Esophagus squamous epithelium (tissue), 5 donors: ENCODE measurements at places on chromosomes 5 and 9.

- no peak for DNase-seq
Observed at GRCh38 chr5:106086352-106086751, 1584.4 kb downstream of the EFNA5 start.

DNA sequence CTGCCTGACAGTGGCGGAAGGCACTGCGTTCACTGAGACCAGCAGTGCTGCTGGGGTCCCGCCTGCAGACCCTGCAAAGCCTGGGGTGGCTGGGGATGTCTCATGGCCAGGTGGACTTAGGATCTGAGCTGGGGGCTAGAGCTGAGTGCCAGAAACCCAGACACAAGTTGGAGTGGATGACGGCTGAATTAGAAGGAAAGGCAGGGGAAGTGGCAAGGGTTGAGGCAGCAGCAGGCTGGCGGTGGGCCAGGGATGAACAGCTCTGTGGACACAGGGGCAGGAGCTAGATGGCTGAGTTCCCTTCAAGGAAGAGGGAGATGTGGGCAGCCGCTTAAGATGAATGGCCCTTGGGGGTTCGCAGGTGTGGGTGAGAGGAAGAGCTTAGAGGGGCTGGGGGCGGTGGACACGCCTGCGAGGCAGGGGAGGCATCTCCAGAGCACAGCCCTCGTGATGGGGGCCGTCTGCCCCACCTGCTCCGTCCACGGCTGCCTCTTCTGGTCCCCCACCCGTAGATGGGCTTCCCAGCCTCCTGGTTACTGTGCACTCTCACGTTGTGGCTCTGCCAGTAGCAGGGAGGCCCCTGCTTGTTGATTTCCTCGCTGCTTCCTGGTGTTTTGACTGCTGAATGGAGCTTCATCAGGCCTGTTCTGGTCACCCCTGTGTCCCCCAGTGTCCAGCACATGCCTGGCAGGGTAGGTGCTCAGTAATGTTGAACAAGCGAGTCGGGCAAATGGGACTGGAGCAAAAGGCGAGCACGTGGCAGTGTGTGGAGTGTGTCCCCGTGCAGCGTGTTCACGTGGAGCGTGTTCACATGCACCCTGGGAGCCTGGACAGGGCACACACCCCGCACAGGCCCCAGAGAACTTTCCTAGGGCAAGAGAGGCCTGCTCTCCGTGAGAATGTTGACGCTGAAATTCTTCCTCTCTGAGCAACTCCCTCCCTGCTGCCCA, 168.2 kb downstream of the CACNA1B start:
- no peak for DNase-seq

GRCh38 chr5:72658761-72659540, 151.7 kb upstream of the ZNF366 start:
- no peak for DNase-seq

GRCh38 chr5:180522330-180522729, 28.2 kb downstream of the CNOT6 start:
- no peak for DNase-seq

DNA sequence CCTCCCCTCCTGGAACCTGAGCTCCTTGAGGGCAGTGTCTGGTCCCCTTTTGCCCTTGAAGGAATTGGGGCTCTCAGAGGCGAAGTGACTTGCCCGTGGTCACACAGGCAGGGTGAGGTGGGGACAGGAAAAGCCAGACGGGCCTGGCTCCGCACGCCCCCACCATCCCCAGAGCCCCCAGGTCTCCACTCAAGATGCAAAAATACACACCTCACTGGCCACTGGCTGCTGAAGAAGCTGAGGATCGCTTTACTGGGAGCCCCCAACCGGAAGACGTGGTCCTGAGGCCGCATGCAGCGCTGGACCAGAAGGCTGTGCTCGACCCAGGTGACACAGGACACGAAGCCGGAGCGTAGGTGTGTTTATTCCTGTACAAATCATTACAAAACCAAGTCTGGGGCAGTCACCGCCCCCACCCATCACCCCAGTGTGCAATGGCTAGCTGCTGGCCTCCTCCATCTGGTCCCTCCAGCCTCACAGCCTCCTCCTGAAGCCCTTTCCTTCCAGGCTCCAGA, 7.6 kb upstream of the AK1 start:
- DNase-seq = no peak

DNA sequence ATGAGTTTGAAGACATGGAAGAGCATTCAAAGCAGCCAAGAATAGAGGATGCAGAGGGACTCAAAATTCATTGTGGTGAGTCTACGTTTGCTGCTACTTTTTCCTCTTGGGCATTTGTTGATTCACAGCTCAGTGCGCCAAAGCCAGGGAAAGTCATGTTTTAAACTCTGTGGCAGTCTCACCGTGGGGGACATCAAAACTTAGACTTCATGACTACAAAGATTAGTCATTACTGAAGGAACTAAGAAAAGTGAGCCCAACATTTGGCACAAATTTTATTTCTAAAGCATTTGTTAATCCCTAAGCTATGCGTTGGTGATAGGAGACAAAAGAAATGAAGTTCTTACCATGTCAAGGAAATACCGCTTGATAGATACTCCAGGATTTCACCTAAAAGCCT, 73.7 kb upstream of the MTAP start:
- no peak for DNase-seq

GRCh38 chr9:138102246-138103051, 224.9 kb downstream of the CACNA1B start:
- no peak for DNase-seq

- DNase-seq = no peak
Observed at GRCh38 chr9:114746591-114747346, 59.1 kb downstream of the TNFSF15 start.

- DNase-seq = no peak
Observed at GRCh38 chr5:134271059-134271458, 45.2 kb upstream of the PPP2CA start.

DNA sequence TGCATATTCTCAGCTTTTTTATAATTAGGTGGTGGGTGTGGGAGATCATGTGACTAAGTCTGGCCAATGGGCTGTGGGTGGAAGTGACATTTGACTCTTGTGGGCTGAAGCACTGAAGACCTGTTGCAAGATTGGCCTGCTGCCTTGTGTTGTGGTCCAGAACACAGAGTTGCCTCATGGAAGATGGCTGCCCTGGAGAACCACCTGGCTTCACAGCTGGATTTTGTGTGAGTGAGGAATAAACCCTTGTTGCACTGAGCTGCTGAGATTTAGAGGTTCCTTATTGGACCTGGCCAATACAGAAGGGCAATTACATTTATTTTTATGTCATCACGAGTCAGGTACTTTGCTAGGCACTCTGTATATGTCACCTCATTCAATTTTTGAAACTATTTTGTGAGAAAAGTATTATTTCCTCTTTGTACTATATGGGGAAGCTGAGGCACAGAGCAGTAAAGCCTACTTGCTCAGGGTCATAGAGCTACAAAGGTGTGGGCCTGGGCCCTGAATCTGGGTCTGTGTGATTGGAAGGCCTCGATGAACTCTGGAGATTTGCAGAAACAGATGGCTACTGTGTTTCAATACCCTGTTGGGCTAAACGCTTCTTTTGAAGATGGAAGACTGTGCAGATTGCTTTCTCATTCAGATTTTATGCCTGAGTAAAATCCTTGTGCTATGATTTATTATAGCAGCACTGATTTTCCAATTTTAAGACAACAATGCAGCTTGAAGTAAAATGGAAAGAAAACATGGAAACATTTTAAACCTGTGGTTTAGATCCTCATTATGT, 71.2 kb upstream of the TBC1D2 start:
- DNase-seq = no peak

DNA sequence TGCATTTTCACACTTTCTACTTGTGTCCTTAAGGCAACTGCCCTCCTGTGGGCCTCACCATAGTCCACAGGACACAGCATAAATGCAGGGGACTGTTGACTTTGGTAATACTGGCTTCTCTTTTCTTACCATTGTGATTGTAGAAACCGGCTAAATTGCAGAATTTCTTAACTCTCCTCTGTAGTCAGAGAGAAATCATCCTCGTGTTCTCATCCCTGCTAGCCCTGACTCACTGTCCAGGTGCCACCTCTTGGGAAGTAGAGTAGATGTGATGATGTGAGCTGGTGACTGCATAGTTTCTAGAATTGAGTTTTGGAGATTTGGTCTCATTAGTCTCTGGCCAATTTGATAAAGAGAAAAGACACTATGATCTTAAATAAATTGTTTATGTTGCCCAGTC, 5.5 kb downstream of the PHF24 start:
- no peak for DNase-seq

GRCh38 chr9:78970375-78970774, 601.4 kb upstream of the TLE4 start:
- DNase-seq = no peak

DNA sequence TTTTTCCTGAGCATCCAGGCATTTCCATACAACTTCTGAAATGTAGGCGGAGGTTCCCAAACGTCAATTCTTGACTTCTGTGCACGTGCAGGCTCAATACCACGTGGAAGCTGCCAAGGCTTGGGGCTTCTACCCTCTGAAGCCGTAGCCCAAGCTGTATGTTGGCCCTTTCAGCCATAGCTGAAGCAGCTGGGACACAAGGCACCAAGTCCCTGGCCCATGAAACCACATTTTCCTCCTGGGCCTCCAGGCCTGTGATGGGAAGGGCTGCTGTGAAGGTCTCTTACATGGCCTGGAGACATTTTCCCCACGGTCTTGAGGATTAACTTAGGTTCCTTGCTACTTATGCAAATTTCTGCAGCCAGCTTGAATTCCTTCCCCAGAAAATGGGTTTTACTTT, 103.6 kb downstream of the NREP start:
- DNase-seq = no peak

DNA sequence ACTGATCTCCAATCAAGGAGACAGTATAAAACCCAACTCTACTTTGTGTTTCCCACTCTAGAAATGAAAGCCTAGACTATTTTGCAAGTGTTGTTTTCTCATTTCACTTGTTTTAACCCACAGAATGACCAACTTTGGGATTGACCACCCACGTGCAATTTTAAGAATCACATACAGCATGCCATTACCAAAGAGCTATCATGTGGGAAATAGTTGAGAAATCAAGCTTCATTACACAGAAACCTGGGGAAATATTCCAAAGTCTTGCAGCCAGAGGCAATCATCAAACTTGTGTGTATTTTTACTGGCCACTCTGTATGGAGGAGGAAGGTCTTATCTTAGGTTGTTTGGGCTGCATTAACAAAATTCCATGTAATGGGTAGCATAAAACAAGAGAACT, 451.4 kb upstream of the DAB2 start:
- DNase-seq = no peak

DNA sequence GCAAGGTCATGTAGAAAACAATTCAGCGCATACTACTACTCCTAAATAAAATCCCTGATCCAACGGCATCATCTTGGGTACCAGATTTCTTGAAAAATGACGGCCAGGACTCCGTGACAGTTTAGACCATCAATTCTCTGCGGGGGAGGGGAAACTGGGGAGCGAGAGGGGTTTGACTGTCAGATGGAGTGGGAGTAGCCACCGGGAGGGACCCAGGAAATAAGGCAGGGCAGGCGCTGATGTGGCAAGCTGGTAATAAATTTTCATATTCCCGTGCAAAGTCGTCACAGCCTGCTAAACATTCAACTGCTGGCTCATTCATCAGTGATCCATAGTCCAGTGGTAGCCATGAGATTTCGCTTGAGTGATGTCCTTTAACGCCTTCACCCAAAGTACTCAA, 457 bp upstream of the CDH18 start:
- no peak for DNase-seq

- no peak for DNase-seq
Observed at GRCh38 chr5:88836195-88836838, 46.7 kb downstream of the MEF2C start.

GRCh38 chr5:147303251-147303650, 68.4 kb downstream of the STK32A start:
- DNase-seq = no peak

DNA sequence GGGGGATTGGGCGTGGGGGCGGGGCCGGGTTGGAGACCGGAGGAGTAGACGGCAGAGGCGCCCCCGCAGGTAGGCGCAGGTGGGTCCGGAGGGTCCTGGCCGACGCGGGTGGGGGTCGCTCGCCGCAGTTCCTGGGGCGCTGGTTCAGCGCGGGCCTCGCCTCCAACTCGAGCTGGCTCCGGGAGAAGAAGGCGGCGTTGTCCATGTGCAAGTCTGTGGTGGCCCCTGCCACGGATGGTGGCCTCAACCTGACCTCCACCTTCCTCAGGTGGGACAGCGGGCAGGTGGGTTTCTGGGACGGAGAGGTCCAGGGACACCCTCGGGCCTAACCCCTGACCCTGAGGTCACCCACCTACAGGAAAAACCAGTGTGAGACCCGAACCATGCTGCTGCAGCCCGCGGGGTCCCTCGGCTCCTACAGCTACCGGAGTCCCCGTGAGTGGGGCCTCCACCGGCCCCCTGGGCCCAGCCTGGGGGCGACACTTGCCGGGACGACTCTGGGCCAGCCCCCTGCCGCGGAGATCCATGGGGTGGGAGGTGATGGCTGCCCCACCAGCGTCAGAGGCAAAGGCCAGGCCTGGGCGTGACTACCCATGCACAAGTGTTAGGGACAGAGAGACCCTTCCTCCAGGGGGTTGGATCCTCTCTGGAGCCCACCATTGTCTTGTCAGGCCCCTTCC, 1.7 kb downstream of the PTGDS start:
- no peak for DNase-seq

DNA sequence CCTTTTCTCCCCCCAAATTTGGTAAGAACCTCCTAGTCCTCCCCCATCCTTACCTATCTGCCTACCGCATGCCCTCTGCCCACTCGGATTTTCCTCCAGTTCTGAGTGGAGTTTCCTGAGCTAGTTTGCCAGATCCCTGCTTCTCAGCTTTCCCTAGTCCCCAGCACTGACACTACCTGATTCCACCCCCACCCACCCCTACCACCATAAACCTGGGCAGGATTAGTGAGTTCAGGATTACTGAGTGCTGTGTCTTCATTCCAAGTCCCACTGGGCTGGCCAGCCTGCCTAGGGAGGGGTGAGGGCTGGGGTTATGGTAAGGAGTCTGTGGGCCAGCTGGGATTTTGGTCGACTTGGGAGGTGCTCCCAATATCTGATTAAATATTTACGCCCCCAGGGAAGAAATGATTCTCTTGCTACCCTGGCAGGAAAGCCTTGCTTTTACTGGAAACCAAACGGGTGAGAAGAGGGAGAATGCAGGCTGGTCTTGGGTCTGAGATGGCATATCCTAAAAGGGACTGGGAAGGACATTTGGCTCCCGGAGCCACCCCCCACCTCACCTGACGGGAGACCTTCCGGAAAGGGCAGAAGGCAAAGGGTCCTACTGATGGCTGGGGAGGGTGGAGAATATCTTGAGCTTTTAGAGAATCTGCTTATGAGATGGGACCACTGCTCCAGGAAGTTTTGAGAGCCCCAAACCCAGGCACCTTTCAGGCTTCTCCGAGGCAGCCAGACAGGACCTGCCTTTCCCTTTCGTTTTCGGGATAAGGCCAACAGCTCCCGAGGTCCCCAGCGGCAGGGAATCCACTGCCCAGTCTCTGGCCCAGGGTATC, 3.7 kb downstream of the PITX1 start:
- DNase-seq = no peak

DNA sequence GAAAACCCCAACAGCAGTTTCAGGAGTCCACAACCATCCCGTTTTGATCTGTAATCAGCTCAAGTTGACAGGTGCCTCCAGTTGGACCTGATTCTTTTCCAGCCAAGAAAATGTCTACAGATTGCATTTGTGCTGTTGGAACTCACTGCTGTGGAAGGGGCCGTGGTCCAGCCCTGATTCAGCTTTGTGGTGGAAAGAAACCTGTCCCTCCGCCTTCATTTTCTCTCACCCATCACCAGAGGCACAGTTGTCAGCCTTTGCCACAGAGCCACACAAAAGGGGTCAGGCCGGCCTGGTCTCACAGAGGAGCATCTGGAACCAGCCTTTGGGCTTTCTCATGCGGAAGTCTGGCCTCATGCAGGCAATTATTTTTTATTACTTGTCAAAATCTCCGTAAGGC, 483.6 kb downstream of the GADD45G start:
- DNase-seq = no peak
